ENCODE measurements at places on chromosomes 7 and 10.

DNA sequence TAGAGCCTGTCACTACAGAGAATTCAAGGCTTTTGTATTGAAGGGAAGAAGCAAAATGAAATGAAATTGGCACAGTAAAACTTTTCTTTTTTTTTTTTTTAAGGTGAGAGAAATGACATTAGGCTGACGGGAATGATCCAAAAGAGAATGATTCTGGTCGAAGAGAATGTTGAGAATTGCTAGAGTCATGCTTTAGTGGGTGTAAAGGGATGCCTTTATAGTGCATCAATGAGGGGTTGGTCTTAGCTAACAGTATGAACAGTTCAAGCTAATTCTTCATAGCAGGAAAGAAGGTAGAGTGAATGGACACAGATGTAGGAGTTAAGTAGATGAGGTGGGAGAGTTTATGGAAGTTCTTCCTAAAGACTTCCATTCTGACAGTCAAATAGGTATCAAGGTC, 32.3 kb upstream of the LSM8 start:
- DNase-seq: no peak

DNA sequence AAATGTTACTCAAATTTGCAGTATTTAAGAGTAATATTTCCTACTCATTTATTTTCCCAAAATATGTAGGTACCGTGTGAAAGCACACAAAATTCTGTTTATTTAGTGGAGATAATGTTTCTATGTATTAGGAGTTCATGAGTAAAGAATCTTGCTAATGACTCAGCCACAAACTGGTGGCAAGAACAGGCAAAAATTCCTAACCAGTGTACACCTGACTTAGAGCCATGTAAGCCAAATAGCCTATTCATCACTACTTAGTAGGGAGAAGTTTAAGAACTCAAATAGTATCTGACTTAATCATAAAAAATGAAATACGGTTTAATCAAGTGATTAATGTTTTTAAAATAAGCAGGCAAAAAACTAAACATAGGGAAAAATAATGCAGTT, 169.0 kb downstream of the SRPK2 start:
- DNase-seq: no peak

DNA sequence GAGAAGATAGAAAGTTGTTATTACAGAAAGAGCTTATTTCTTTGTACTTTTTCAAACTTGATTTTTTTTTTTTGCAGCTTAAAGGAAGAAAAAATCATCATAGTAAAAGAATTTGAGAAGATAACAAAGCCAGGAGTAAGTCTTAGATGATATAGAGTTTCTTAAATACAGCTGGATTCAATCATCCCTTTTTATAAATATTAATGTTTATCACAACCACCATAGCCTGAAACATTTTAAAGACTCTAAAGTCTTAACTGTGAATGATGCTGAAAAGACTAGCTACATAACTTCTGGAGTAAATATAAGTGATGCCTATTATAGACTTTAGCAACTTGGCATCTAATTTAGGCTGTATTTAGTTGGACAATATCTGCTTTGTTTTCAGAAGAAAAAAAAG, 54.8 kb upstream of the FGL2 start:
- no peak for DNase-seq

DNA sequence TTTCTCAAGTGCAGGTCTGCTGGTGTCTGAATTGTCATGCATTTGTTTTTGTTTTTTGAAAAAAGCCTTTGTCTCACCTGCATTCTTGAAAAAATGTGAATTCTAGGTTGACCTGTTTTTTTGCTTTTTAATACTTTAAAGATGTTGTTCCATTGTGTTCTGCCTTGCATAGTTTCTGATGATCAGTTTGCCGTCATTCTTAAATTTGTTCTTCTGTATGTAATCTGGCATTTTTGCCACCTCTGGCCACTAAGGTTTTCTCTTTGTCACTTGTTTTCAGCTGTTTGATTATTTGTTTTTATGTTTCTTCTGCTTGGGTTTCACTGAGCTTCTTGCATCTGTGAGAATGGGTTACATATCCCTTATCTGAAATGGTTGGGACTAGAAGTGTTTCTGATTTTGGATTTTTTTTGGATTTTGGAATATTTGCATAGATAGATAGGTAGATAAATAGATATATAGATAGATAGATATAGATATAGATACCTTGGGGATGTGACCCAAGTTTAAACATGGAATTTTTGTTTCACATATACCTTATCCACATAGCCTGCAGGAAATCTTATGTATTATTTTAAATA, 16.5 kb downstream of the MGMT start:
- DNase-seq: peak; percentile 5

GRCh38 chr10:44932517-44933450, 21.6 kb downstream of the TMEM72 start:
- DNase-seq: peak; percentile 73
